ENCODE measurements at places on chromosomes 7 and 10. TPM values are rescaled to one million over a fixed set of nuclear protein-coding genes. Genes with fewer than 3 reads are reported as not detected.

GRCh38 chr10:28823501-28824075, 146.3 kb downstream of the BAMBI start:
- DNase-seq: no peak

- DNase-seq: no peak
These were observed 143.7 kb downstream of the CREB5 start for GRCh38 chr7:28556025-28556424.

DNA sequence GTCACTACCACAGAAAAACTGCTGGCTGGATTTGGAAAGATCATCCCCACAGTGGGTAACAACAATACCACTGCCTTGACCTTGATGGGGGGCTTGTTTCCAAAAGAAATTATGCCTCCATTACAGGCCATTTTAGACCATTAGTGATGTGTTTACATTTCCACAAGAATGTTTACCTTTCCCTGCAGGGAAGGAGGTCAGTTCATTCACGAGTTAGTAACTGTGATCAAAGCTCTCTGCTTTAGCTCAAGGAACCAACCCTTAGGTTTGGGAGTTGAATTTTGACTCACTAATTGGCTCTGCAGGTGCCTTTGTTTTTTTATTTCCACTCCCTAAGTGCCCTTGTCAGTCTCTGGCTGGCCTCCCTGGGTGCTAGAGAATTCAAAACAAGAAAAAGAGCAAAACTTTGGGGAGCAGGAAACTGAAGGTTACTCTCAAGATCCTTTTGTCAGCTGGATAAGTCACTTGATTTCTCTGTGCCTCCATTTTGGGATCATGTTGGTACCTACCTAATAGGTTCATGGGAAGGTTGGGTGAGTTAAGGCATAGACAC, 41.1 kb upstream of the NUPR2 start:
- no peak for DNase-seq

GRCh38 chr7:30920584-30921539, 9.2 kb downstream of the AQP1 start:
- peak; percentile 54 for DNase-seq

DNA sequence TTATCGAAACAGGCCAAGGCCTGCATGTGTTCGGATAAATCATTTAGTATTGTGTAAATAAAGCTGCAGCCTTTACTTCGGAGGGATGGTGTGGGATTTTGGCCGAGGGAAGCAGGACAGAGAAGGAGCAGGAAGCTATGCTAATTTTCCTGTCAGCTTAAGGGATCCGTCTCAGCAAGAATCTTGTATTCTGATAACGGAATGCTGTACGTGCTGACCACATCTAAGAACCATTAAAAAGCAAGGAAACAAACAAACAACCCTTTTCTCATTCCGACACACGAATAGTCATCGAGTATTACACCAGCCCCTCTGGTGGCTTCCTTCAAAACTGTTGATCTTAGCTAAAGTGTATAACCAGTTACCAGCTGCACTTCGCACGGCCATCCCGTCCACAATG, 133.2 kb upstream of the TCF7L2 start:
- no peak for DNase-seq

The TMEM176B gene
- polyA plus RNA-seq: 101 TPM

The NPSR1 gene
- polyA plus RNA-seq: not detected

DNA sequence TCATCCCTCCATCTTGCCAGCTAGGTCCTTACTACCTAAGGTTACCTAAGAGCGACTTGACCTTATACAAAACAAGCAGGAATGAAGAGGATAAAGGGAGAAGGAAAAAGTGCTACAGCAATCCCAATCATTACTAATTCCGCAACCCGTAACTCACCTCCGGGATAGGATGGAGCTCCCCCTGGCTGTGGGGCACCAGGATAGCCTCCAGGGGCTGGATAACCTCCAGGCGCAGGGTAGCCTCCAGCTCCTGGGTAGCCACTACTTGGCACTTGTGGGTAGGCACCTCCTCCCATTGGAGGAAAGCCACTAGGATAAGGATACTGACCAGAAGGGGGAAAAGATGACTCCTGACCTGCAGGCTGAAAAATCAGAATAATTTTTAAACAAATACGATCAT, 15.8 kb downstream of the ANXA7 start:
- no peak for DNase-seq

- DNase-seq: no peak
These were observed 8.6 kb downstream of the CPA5 start for GRCh38 chr7:130353196-130353595.

The MSANTD7 gene
- polyA plus RNA-seq: 2.9 TPM

DNA sequence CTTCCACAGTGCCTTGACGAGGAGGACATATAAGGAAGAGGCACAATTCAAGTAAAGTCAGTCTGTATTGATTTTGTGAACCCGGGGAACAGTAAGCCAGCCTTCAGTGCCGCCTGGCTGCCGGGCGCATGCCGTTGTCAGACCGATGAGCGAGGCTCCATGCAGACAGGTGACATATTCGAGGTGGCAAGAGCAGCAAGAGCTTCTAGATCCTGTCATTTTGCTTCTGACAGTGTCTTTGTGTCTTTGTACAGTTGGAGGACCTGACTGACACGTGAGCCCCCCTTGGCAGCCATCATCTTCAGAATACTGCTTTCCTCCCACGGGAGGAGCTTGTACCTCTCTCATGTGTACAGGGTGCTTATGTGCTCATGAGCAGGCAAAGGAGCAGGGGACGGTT, 387.5 kb upstream of the GALNT17 start:
- no peak for DNase-seq

DNA sequence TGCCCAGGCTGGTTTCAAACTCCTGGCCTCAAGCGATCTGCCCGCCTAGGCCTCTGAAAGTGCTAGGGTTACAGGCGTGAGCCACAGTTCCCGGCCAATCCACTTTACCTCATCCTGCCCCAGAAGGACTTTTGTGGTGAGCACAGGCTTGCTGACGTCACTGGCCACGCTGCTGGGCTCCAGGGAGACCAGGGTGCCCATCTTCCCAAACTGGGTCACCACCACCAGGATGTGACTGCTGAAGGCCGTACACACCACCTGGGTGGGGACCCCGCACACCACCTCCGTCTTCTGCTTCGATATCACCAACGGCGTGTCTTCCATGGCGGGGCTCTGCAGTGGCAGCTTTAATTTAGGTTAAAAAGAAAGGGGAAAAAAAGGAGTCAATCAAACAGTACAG, 816 bp downstream of the PSMG3 start:
- no peak for DNase-seq
